ENCODE measurements at places on chromosomes 7 and 10.

- DNase-seq = no peak
These were observed 354.6 kb downstream of the LRRTM3 start for GRCh38 chr10:67280405-67280804.

DNA sequence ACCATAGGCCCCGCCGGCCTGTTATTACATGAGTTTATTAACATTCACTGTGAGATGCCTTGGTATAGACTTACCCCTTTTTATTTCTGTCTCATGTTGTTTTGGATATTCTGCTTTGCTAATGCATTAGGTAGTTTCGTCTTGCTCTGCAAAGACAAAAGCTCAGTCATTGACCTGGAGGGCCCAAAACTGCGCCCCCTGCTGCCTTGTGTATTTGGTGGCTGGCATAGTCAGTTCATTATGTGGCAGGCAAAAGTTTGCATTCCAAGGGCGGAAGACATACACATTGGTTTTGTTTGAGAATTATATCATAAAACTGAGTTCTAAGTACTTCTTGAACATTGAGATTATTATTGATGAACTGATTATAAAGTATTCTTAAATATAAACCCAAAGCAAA, 372.5 kb downstream of the SDK1 start:
- no peak for DNase-seq

GRCh38 chr10:133378251-133379096, 588 bp upstream of the PAOX start:
- DNase-seq = peak; percentile 51

DNA sequence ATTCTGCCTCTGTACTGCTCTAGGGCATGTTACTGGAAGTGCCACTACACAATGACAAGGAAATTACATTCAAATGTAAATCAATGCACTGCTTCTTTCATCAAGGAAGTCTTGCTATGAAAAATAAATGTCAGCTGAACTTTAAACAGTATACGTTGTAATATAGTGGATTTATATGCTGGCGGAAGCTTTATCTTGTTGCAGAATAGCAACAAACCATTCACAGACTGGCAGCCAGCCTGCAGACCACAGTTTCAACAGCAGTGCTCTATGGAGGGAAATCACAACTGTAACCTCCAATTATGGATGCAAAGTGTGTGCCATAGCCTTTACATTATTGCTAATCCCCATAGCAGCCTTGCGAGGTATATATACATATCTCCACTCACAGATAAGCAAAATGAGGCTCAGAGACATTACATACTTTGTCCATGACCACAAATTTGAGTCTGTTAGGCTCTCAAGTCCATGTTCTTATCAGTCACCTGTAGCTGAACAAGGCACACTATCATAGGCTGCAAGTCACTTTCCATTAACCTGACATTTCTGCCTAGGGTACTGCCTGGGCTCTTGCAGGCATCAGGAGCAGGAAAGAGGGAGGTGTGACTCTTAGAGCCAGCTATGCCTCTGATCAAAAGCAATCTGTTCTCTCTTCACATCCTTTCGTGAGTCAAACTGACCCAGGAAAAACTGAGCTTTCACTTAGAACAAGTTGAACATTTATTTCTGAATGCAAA, 22.6 kb downstream of the COL28A1 start:
- no peak for DNase-seq

DNA sequence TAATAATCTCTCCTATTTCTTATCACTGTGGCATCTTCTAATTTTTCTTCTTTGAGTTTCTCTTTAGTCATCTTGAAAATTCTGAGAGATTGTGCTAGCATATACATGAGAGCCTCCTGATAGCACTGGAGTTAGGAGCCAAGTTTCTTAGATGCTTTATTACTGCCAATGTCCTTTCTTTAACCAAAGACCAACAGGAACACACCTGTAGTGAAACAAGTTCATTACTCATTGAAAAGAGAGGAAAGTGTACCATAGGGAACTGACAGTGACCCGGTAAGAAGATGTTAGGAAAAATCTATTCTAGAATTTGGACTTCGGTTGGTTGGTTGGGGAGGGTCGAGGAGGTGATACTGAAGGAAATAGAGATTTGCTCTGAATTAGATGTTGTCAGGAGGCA, 27.1 kb upstream of the CD36 start:
- no peak for DNase-seq

DNA sequence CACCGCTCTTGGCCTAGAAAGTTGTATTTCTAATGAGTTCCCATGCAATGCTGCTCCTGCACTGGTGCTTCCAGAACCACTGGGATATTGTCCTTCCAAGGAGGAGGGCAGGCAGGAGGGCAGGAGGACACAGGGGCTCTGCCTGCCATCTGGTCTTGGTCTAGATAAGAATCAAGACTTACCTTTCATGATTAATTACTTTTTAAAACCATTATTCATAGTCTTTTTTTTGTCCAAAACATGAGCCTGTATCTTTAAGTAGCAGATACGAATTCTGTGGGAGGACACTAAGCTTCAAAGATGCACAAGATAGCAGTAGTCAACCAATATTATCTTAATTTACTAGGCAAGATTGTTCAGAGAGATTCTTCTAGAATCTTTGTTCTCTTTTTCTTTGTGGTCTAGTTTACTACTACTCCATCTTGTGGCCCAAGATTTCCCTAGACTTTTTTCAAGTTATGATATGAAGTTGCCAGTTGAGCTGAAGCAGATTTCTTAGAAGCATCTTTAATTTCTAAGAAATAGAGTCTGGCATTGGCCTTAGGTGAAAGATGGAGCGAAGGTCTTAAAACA, 57.6 kb downstream of the RBM33 start:
- no peak for DNase-seq

- DNase-seq = no peak
These were observed 49.2 kb downstream of the CHST3 start for GRCh38 chr10:72013202-72013945.

Data from Kasumi-1 (cell line).